Smooth muscle cell of the brain vasculature (primary cell): ENCODE measurements at places on chromosomes 4 and X.

DNA sequence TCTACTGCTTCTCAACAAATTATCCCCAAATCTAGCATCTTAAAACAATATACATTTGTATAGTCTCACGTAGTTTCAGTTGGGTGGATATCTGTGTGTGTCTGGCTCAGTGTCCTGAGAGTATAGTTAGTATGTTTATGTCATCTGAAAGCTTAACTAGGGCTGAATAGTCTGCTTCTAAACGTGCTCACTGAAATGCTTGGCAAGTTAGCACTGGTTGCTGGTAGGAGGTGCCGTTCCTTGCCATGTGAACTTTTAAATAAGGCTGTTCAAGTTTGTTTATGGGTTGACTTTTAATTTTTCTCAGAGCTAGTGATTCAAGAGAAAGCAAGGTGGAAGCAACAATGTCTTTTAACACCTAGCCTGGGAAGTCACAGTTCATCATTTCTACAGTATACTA, 1673.6 kb downstream of the PCDH7 start:
- no peak for DNase-seq

GRCh38 chr4:76584241-76585152, 149.5 kb downstream of the SHROOM3 start:
- DNase-seq: no peak

- no peak for DNase-seq
Observed at GRCh38 chr4:129109965-129110824, 14.2 kb downstream of the C4orf33 start.

DNA sequence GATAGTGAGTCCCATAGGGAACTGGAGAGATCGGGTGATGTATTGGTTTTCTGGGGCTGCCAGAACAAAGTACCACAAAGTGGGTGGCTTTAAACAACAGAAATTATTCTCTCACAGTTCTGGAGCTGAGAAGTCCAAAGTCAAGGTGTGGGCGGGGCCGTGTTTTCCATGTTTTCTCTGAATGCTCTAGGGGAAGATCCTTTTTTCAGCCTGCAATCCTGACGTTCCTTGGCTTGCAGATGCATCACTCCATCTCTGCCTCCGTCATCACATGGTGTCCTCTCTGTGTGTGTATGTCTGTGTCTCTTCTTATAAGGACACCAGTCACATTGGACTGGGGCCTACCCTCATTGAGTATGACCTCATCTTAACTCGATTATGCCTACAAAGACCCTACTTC, 7.9 kb upstream of the GPM6B start:
- no peak for DNase-seq

- DNase-seq: no peak
Observed at GRCh38 chrX:12895866-12896265, 10.6 kb upstream of the TLR8 start.

DNA sequence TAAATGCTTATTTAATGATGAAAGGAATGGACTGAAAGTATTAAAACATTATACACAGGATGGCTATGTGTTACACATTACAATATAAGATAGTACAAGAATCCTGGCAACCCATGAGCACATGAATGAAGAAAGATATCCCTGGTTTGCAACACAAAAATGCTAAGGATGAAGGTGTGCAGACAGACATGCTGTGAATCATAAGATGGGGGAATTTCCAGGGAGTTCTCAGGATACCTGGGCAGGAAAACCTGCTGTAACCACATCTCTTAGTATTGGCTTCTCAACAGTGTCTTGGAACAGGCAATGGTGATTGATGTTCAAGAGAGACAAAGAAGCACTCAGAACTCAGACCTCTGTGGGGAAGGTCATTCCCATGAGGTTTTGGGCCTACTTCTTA, 23.9 kb upstream of the ANOS1 start:
- DNase-seq: no peak
